ENCODE measurements at places on chromosomes 7 and 10. TPM values are rescaled to one million over a fixed set of nuclear protein-coding genes. Genes with fewer than 3 reads are reported as not detected.

- no peak overlapping the region for H3K4me3 ChIP-seq
- no peak for DNase-seq
- H3K27ac ChIP-seq, result no peak overlapping the region
Observed at GRCh38 chr7:119256001-119256400, 1017.0 kb upstream of the KCND2 start.

ABCC2 gene
- 0.39 TPM for total RNA-seq

CPED1 gene
- total RNA-seq, result not detected

DNA sequence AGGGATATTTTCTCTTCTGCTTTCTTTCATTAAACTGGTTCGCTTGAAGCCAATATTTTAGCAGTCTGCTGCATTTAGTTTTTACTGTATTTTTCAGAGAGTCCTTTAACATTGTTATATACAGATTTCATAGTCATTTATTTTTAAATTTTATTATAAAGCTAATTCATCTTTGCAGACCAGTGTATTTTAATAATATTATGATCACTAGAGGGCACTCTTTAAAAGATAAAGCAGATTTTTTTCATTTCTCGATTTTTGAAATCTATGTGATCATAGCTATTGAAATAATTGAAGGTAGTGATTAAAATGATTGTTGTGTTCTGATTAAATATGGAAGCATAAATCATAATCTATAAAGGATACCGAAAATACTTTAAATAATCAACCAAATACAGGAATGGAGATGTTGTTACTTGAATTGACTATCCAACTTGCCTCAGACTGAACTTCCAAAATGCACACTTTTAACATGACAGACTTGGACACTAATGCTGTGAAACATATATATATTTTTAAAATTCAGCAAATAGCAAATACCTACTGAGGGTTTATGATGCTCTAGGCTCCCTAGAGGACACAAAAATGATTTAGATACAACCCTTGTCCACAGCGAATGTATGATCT, 35.2 kb downstream of the ST7 start:
- no peak for DNase-seq
- H3K27ac ChIP-seq, result no peak overlapping the region
- peaks cover 11% of the 10 kb centered on the region for H3K36me3 ChIP-seq
- no peak overlapping the region for H3K4me3 ChIP-seq

GRCh38 chr7:36088966-36089365, 64.1 kb upstream of the EEPD1 start:
- no peak overlapping the region for H3K4me3 ChIP-seq
- no peak for DNase-seq
- peaks cover 25% of the 10 kb centered on the region for H3K36me3 ChIP-seq
- H3K27me3 ChIP-seq, result peaks cover 6% of the 10 kb centered on the region
- peaks cover 3% of the 10 kb centered on the region for H3K4me1 ChIP-seq

DNA sequence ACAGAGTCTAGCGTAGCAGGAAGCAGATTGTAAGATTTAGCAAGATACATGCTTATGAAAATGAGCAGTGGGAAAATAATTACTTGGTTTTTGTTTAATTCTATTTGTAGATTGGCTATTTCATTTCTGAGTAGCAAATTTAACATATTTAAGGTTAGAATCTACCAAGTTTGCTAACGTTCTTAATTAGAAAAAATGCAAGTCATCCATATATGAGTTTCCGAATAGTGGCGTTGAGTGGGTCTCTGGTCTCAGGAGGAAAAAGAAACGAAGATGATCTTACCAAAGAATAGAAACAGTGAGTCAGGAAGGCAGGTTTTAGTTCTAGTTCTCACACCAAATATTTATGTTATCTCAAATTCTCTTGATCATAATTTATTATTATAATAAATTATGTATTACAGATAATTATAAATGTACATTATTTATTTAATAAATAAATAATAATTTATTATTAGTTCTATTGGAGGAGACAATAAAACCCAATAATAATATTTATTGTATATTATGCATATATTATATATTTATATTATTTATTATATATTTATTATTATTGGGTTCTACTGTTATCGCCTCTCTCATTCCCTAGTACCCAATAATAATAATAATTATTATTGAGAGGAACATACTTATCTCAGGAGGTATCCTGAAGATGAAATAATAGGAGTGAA, 194.3 kb upstream of the PITRM1 start:
- H3K4me3 ChIP-seq, result no peak overlapping the region
- H3K4me1 ChIP-seq, result no peaks in the 10 kb centered on the region
- peaks cover 4% of the 10 kb centered on the region for H3K36me3 ChIP-seq

DNA sequence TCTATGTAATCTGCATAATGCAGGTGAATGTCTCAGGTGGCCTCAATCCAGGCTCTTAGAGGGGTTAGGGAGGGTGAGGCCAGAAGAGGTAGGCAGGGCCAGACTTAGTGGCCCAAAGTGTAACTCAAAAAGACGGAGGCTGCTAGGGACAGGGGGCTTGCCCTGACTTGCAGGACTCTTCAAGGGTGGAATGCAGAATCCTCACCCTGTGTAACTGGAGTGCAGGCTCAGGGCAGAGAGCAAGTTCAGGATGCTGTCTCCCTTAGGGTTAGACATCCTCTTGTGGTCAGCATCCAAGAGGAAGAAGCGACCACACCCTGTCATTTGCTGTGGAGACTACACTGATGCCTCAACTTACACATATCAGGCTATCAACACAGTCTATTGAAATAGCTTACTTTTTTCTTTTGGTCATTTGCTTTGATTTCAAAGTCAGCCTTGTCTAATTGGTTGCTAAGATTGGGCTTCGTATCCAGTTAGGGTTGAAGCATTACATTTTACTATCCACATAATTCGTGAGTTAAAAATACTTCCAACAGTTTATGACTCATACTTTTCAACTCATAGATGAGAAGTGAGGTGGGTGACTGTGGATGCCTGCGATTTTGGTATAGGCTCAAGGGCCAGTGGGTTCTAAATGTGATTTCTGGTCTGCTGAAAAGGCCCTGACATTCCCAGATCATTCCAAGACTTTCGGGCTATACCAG, 563.6 kb downstream of the SUGCT start:
- no peak for DNase-seq
- peaks cover 5% of the 10 kb centered on the region for H3K4me1 ChIP-seq
- no peaks in the 10 kb centered on the region for H3K36me3 ChIP-seq

LIPF gene
- not detected for total RNA-seq

DNA sequence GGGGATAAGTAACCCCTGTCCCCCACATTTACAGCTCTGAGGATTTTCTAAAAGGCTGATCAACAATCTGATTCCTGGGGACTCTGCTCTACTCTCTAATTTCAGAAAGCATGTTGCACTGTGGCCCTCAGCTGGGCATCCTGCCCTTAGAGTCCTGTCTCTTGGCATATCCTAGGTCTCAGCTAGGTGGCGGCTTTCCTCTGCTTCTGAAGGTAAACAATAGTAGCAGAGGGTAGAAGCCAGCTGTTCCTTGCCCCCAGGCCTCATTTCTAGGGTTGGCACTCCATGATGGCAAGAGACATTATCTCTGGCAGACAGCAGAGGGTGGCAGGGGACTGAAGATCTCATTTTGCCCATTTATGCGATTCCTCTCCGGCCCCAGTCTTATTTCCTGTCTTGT, 77.0 kb downstream of the ADCYAP1R1 start:
- H3K27me3 ChIP-seq, result peaks cover 5% of the 10 kb centered on the region
- no peaks in the 10 kb centered on the region for H3K36me3 ChIP-seq
- no peak for DNase-seq
- H3K4me1 ChIP-seq, result no peaks in the 10 kb centered on the region
- no peak overlapping the region for H3K27ac ChIP-seq

VIPR2 gene
- total RNA-seq, result not detected

- H3K36me3 ChIP-seq, result peaks cover 4% of the 10 kb centered on the region
- H3K4me1 ChIP-seq, result no peaks in the 10 kb centered on the region
- no peaks in the 10 kb centered on the region for H3K27me3 ChIP-seq
- H3K4me3 ChIP-seq, result no peak overlapping the region
- DNase-seq, result no peak
- no peak overlapping the region for H3K27ac ChIP-seq
Observed at GRCh38 chr10:26556748-26557640, 118.9 kb downstream of the APBB1IP start.

UCN3 gene
- not detected for total RNA-seq

DNA sequence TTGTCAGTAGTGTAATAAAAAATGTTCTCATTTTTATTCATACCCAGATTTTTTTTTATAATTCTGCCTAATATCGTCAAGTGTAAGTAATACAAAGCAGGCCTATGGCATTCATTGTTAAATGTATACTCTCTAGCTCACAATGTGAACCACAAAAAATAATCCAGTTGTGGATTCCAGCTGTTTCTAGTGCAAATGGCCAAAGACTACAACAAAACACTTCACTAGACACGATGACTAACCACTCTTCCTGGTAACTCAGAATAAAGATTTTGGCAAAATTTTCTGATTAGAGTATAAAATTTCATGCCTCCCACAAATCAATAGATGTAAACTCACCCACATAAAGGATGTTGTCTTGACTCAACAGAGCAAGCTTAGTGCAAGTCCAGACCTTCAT, 396.6 kb downstream of the DGKB start:
- H3K27me3 ChIP-seq, result no peaks in the 10 kb centered on the region
- peaks cover 24% of the 10 kb centered on the region for H3K36me3 ChIP-seq
- no peak overlapping the region for H3K27ac ChIP-seq
- H3K4me1 ChIP-seq, result peaks cover 15% of the 10 kb centered on the region
- no peak for DNase-seq

- DNase-seq, result no peak
- H3K4me1 ChIP-seq, result peaks cover 16% of the 10 kb centered on the region
- H3K4me3 ChIP-seq, result no peak overlapping the region
- peaks cover 7% of the 10 kb centered on the region for H3K27me3 ChIP-seq
Observed at GRCh38 chr10:69772933-69773704, 28.6 kb upstream of the COL13A1 start.

GRCh38 chr7:31814187-31814586, 127.2 kb downstream of the PPP1R17 start:
- no peak overlapping the region for H3K27ac ChIP-seq
- DNase-seq, result peak; percentile 19
- no peaks in the 10 kb centered on the region for H3K27me3 ChIP-seq
- no peak overlapping the region for H3K4me3 ChIP-seq
- H3K36me3 ChIP-seq, result no peaks in the 10 kb centered on the region
- peaks cover 5% of the 10 kb centered on the region for H3K4me1 ChIP-seq

NYAP1 gene
- total RNA-seq, result 36.6 TPM

DNA sequence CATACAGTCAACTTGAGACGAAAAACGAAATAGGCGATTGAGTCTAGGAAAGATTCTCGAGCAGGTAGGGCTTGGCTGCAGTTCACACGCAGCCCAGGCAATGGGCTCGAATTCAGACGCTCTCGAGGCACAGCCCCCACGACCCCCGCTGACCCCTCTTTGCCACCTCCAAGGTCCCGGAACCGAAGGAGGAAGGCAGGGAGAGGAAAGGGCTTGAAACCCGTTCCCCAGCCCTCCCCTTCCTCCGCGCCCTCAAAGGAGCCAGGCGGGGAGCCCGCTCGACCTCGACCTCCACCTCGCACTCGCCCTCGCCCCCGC, 441 bp downstream of the CCDC186 start:
- no peak for DNase-seq
- peak overlapping the region; percentile 95 for H3K27ac ChIP-seq

- DNase-seq, result no peak
- H3K4me3 ChIP-seq, result no peak overlapping the region
- peaks cover 3% of the 10 kb centered on the region for H3K27me3 ChIP-seq
- H3K36me3 ChIP-seq, result peaks cover 4% of the 10 kb centered on the region
- H3K27ac ChIP-seq, result no peak overlapping the region
Observed at GRCh38 chr7:66529883-66530610, 98.6 kb upstream of the KCTD7 start.

- no peaks in the 10 kb centered on the region for H3K36me3 ChIP-seq
- peaks cover 10% of the 10 kb centered on the region for H3K27me3 ChIP-seq
- H3K4me1 ChIP-seq, result peaks cover 4% of the 10 kb centered on the region
Observed at GRCh38 chr10:32961343-32961894, 3.4 kb upstream of the ITGB1 start.

GRCh38 chr10:132350946-132351345, 19.0 kb downstream of the LRRC27 start:
- no peak overlapping the region for H3K4me3 ChIP-seq
- no peak for DNase-seq
- peaks cover 16% of the 10 kb centered on the region for H3K27me3 ChIP-seq
- peaks cover 11% of the 10 kb centered on the region for H3K4me1 ChIP-seq
- H3K36me3 ChIP-seq, result peaks cover 4% of the 10 kb centered on the region

DNA sequence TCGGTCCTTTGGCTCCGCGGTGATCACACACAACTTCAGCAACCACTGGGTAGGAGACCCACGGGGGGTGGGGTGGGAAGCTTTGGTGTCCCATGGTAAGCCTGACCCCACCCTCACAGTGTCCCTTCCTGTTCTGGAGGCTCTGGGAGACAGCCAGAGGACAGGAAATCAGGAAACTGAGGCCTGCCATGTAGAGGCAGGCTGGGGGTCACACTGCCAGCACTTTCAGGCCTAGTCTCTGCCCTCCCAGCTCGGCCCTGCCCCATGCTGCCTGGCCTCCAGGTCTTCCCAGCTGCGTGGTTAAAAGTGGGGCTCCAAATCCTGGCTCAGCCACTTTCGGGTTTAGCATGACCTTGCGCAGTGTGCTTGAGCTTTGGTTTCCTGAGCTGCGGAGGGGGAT, 10.9 kb downstream of the AQP1 start:
- H3K4me1 ChIP-seq, result no peaks in the 10 kb centered on the region
- H3K4me3 ChIP-seq, result no peak overlapping the region
- H3K36me3 ChIP-seq, result no peaks in the 10 kb centered on the region
- DNase-seq, result peak; percentile 8
- no peak overlapping the region for H3K27ac ChIP-seq

STOX1 gene
- 0.47 TPM for total RNA-seq

DNA sequence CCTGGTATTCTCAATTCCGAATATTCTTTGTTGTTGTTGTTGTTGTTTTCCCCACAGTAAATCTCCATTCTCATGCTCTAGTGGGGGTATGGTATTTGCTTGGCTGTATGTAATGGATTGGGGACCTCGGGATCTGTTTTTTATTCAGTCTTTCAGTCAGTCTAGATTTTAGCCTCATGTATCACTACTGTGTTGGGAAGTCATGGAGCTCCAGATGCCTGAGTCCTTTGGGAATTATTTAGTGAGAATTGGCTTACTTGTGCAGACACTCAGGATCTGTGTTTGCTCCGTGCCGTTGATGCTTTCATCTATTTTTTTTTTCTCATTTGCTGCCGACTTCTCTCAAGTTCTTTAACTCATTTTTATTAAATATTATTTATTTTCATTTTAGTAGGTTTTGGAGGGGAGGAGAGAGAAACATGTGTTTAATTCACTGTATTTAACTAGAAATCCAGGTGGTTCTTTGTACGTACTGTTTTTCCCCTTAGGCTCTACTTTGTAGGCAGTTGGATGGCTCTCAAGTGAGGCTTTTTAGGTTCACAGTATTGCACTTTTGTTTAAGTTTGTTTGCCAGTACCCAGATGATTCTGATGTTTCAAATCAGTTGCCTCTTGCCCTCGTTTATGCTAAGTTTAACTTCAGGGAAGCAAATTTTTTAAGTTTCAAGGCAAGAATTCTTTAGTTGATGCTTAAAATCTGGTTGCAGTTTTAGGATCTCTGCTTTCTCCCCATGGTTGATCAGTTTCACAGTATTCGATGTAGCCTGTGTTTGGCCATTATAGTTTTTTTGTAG, 36.9 kb downstream of the ZNRF2 start:
- H3K36me3 ChIP-seq, result peaks cover 3% of the 10 kb centered on the region
- no peak overlapping the region for H3K4me3 ChIP-seq
- no peak overlapping the region for H3K27ac ChIP-seq
- H3K4me1 ChIP-seq, result peaks cover 12% of the 10 kb centered on the region
- no peak for DNase-seq
- no peaks in the 10 kb centered on the region for H3K27me3 ChIP-seq

GRCh38 chr7:84200859-84201258, 6.3 kb upstream of the SEMA3A start:
- no peak overlapping the region for H3K27ac ChIP-seq
- no peaks in the 10 kb centered on the region for H3K36me3 ChIP-seq
- H3K27me3 ChIP-seq, result no peaks in the 10 kb centered on the region
- no peak overlapping the region for H3K4me3 ChIP-seq
- peaks cover 13% of the 10 kb centered on the region for H3K4me1 ChIP-seq

LRIT1 gene
- not detected for total RNA-seq
